ENCODE measurements at places on chromosomes 12 and 14. TPM values are rescaled to one million over a fixed set of nuclear protein-coding genes. Genes with fewer than 3 reads are reported as not detected.

VPS33A gene
- total RNA-seq = 20.5 TPM

POLE2 gene
- total RNA-seq = 2.5 TPM

C1QL4 gene
- not detected for total RNA-seq

LMO3 gene
- total RNA-seq = 14.2 TPM

All from left colon (tissue), 2 donors.